ENCODE measurements at places on chromosomes 16 and 17. TPM values are rescaled to one million over a fixed set of nuclear protein-coding genes. Genes with fewer than 3 reads are reported as not detected.

Gene MYH1
- total RNA-seq: not detected

Gene KRTAP4-1
- not detected for total RNA-seq

Gene C17orf58
- 25.9 TPM for total RNA-seq

Gene ZNF778
- total RNA-seq: 5.5 TPM

Gene CDRT15
- total RNA-seq: not detected

Gene MAFG
- 32.6 TPM for total RNA-seq

Gene CFAP52
- total RNA-seq: not detected

Gene NEUROD2
- total RNA-seq: not detected

GRCh38 chr17:75799402-75799801, 14.8 kb downstream of the UNK start:
- ATAC-seq: no peak

DNA sequence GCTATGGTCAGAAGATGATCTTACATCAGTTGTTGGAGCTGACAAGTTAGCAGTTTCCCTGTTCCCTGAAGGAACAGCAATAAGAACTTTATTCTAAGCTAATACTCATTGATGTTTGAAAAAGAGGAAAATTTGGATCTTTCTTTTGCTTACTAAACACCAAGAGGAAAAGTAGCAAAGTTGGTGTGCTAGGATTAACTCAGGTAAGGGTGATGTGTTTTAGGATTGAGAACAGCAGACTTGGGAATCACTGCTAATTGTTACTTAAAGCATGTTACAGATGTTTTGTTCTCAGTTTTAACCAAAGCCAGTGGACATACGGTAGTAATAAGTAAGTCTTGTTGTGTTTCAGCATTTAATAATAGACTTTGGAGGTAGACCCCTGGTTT, 3.7 kb downstream of the SETD6 start:
- no peak for ATAC-seq

DNA sequence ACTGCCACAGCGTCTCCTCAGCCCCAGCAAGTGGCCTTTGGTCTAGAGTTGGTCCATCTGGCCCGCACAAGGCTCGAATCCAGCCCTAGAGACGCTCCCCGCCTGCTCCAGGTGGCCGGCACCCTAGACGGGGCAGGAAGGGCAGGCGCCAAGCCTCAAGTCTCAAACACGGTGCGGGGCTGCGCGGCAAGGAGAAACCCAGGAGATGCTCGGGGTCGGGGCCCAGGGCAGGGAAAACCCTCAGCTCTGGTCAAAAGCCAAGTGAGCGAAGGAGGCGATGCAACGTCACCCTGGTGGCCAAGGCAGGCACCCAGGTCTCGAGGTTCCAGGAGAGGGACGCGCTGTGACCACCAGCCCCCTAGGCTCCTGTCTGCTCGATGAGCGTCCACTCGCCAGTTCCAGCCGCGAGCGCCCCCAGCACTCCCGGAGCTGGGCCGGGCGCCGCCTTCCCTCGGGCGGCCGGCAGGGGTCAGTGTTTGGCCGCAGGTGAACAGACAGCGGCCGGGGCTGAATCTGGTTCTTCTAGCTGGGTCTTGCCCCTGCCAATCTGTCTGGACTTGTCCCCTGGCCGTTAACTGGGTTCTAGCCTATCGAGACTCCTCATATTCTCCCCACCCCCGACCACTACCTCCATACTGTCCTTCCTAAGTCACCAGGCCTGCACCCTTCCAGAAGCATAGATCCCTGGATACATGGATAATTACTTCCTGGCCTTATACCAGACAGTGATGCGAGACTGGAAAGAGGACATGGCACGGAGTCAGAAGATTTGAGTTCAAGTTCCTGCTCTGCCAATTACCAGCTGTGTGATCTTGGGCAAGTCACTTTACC, 44.0 kb downstream of the PRAC1 start:
- peak; percentile 82 for ATAC-seq

DNA sequence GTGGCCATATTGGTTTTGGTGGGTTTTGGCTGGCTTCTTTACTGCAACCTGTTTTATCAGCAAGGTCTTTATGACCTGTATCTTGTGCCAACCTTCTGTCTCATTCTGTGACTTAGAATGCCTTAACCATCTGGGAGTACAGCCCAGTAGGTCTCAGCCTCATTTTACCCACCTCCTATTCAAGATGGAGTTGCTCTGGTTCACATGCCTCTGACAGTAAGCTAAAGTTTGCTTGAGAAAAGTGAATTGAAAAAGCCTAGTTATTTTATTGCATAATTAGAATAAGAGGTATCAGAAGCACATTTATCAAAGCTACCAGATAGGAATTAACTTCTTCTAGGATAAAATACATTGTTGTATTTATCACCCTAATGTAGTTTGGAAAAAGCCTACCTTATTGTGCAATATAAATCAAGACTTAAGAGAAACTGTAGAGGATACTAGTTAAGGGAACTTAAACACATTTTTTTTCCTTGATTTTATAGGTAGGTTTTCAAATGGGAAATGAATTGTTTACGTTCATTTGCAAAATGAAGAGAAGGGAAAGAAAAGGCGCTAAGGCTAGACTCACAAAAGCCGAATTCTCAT, 202.3 kb upstream of the KCNJ16 start:
- no peak for ATAC-seq

- ATAC-seq: peak; percentile 91
These were observed 38.6 kb downstream of the SKAP1 start for GRCh38 chr17:48391444-48391843.

DNA sequence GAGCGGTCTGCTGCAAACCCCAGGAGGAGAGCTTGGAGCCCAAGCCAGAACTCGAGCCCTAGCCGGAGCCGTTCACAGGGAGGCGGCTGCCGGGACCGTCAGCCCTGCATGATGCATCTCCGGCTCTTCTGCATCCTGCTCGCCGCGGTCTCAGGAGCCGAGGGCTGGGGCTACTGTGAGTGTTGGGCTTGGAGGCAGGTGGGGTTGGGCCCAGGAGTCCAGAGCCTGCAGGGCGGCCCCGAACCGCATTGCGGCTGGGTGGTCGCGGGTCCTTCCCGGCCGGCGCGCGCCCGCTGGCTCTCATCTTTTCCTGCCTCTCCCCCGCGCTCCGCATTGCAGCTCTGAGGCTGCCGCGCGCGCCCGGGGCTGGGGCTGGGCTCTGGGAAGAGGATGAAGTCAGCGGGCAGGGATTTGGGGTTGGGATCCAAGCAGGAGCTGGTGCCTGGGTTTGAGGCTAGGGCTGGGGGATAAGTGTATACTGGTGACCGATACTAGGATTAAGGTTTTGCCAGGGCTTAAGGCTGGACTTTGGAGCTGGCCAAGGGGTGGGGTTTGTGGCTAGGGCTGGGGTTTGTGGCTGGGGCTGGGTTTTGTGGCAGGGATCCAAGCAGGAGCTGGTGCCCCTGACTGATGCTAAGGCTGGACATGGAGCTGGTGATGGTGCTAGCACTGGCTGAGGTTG, 532 bp downstream of the CNTNAP1 start:
- peak; percentile 15 for ATAC-seq

- no peak for ATAC-seq
These were observed 1.9 kb downstream of the KAT2A start for GRCh38 chr17:42119301-42119700.

- no peak for ATAC-seq
These were observed 4.4 kb downstream of the RNF166 start for GRCh38 chr16:88701581-88702370.

DNA sequence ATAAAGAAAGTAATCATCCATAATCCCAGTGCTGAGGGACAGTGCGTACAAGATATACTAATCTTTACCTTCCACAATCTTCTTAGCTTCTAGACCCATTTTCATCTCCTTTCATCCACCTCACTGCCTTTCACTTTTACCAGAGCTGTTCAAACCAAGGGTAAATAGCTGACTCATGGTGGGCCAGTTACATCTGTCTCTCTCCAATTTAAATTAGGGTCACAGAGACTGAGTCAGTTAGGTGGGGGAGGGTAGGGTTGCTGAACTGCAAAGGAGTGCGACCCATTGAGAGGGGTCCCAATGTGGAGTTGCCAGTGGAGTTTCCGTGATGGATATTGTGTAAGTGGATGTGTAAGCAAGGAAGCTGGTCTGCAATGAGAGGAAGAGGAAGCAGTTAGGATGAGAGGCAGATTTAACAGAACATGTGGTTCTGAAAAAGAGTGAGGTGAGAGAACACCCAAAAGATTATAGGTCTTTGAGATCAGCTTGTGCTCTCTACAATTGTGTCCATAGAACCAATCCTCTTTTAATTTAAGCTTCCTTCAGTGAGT, 83.5 kb downstream of the GP2 start:
- ATAC-seq: no peak

- no peak for ATAC-seq
These were observed 93.9 kb downstream of the CEP112 start for GRCh38 chr17:66098040-66098439.

- no peak for ATAC-seq
These were observed 7.8 kb upstream of the USP31 start for GRCh38 chr16:23156946-23157460.

GRCh38 chr17:81707725-81708646, 4.1 kb upstream of the SLC25A10 start:
- no peak for ATAC-seq

GRCh38 chr17:35095741-35096140, 23.9 kb downstream of the RAD51D start:
- no peak for ATAC-seq

DNA sequence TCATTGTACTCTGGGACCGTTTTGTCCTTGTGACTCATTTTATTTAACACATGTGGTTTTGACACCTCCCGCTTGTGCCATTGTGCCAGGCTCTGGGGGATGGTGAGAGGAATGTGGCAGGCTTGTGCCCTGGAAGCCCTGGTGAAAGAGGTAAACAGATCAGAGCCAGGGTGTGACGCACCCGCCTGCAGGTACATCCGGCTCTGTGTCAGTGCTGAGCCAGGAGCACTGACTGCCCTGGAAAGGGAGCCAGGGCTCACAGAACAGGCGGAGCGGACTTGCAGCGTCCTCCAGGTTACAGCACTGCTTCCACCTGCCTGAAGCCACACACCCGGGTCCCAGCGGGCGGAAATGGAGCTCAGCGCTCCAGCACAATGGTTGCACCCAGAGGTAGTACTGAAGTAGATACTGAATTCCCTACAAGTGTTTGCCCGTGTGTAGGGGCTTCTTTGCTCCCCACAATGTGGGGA, 30.6 kb downstream of the CDRT15 start:
- ATAC-seq: peak; percentile 63

- no peak for ATAC-seq
These were observed 310.3 kb downstream of the CDH13 start for GRCh38 chr16:82936941-82937551.

- ATAC-seq: no peak
These were observed 11.2 kb upstream of the SMTNL2 start for GRCh38 chr17:4573115-4573514.

DNA sequence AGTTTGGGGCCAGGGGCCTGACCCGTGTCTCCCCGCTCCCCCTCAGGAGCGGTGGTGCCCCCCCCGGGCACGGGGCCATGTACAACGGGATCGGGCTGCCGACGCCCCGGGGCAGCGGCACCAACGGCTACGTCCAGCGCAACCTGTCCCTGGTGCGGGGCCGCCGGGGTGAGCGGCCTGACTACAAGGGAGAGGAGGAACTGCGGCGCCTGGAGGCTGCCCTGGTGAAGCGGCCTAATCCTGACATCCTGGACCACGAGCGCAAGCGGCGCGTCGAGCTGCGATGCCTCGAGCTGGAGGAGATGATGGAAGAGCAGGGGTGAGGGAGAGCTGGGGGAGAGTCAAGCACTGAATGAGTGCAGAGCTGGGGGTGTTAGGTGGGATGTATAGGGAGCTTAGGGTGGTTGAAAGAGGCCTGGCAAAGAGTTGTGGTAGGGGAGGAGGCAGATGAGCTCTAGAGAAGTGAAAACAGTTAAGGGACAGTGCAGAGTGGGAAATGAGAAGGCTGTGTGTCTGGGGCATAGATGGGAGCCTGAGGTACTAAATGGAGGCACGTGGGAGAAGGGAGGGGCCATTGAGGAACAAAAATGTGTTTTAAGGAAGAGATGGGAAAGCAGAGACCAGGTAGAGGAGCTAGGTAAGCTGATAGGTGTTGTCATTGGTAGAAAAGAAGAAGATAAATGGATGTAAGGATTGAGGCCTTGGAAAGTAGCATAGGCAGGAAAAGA, 4.0 kb downstream of the SRRM2 start:
- no peak for ATAC-seq

DNA sequence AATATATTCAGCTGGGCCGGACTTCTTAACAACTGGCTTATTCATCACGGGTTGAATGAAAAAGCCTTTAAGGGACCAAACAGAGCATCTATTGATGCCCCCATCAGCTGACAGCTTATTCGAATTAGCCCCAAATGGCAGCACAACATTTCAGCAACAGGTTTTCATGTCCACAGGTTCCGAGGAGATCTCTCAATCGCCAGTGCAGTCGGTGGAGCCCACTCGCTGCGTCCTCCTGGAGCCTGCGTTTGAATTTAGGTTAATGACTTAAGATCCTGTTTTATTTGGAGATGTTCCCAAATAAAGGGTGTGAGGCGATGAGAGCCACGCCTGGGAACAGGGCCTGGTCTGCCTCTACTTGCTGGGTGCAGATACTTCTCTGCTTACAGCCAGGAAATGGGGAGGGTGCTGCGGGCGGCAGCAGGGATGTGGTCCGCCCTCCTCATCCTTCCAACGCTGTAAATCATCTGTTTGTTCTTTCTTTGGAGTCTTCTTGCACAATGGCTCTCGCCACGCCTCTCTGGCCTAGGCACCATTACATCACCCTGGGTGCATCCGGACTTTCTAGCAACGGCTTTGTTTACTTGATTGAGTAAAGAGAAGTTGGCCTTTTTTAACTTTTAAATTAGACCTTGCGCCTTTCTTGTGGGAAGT, 22.6 kb downstream of the NDE1 start:
- peak; percentile 96 for ATAC-seq

GRCh38 chr16:89191901-89192185, 8.5 kb downstream of the SLC22A31 start:
- ATAC-seq: no peak

GRCh38 chr16:84751241-84751640, 51.4 kb downstream of the USP10 start:
- ATAC-seq: no peak

DNA sequence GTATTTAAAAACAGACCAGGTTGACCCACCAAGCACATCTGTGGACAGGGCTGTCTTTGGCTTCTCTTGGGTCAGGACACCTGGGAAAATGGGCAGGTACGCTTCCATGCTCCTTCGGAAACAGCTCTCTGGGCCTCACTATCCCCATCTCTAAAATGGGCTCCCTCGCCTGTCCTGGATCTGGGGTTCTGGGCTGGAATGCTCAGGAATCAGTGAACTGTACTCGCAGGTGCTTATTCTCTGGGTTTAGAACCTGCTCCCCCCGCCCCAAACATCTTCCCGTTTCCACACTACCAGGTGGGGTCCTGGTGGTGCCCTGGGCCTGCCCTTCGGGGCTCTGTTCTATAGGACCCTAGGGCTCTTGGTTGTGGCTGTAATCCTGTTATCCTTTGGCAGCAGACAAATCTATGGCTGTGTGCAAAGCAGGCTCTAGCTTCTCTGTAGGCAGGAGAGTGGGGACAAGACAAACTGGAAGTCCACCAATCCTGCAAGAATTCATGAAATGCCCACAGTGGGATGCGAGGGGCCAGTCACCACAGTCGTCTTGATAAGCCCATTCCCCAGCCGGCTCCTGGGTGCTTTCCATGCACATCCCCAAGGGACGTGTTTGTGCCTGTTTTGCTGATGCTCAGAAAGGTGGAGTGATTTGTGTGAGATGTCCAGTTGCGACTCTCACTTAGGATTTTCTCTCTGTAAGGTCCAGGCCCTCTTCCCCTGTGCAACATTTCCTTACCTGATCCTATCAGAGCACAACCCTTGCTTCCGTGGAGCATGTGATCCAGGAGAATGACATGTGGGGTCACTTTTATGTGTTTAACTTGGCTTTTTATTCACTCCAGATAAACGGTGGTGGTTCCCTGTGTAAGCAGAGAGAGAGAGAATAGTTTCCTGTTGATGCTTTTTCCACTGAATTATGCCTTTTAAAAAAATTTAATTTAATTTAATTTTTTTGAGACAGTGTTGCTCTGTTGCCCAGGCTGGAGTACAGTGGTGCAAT, 37.2 kb downstream of the HAPSTR1 start:
- ATAC-seq: no peak

Data from activated T-helper 17 cell treated with anti-CD3 and anti-CD28 coated beads, Interleukin-2, amount 50 U/mL, for 72 hours (primary cell).